Stimulated activated CD4-positive, alpha-beta T cell treated with anti-CD3 and anti-CD28 coated beads, Interleukin-1b, Interleukin-23, amount 100 ng/mL, for 4 hours (primary cell): ENCODE measurements at places on chromosomes 1 and 21.

DNA sequence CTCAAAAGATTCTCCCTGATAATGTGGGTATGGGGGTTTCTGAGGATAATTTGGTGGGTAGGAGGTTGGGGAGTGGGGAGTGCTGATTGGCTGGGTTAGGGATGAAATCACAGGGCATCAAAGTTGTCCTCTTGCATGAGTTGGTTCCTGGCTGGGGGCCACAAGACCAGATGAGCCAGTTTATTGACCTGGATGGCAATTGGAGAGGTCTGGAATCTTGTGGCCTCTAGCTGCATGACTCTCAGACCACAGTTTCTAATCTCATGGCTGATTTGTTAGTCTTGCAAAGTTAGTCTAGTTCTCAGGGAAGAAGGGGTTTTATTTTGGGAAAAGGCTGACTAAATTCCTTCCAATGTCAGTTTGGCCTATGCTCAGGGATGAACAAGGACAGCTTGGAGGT lies 3.3 kb upstream of the GBP1 start:
- no peak for DNase-seq

GRCh38 chr1:214542275-214543199 lies 8.9 kb downstream of the PTPN14 start:
- DNase-seq, result no peak

DNA sequence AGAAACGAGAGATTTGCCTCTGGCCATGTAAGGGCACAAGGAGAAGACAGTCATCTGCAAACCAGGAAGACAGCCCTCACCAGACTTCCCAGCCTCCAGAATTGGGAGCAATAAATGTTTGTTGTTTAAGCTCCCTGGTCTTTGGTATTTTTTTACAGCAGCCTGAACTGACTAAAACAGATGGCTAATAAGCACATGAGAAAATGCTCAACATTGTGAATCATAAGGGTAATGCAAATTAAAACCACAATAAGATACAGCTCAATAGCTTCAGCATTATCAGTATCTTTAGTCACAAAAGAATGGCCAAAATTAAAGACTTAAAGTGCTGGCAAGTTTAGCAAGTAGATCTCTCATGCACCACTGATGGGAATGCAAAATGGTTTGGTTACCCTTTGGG lies 11.7 kb downstream of the UBE2G2 start:
- DNase-seq, result no peak

DNA sequence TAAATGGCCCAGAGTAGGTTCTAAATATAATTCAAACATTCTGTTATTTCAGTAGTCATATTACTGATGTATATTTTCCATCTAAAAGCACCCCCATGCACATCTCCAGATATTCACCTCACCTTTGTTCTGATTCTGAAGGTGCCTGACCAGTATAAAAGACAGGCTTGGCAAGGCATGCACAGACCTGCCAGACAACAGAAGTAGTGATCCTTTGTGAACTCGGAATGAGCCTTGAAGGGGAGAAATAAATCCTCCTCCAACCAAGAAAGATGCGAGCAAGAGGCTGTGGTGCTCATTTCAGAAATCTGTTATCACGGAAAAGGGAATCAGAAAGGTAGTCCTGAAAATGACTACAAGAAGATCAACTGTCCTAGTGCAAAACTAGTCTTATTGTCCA lies 287.3 kb downstream of the VAV3 start:
- DNase-seq, result no peak

GRCh38 chr1:88029142-88029541 lies 654.9 kb upstream of the PKN2 start:
- DNase-seq, result no peak

GRCh38 chr1:101043776-101044175 lies 18.2 kb upstream of the DPH5 start:
- no peak for DNase-seq

GRCh38 chr1:77828098-77828497 lies 48.6 kb downstream of the MIGA1 start:
- DNase-seq, result no peak

DNA sequence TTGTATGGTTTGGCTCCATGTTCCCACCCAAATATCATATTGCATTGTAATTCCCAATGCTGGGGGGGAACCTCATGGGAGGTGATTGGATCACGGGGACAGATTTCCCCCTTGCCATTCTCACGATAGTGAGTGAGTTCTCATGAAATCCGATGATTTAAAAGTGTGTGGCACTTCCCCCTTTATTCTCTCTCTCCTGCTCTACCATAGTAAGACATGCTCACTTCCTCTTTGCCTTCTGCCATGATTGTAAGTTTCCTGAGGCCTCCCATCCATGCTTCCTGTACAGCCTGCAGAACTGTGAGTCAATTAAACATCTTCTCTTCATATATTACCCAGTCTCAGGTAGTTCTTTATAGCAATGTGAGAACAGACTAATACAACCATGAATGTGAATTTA lies 211.6 kb upstream of the NR5A2 start:
- DNase-seq, result no peak

GRCh38 chr21:46327711-46328110 lies 3.8 kb downstream of the PCNT start:
- DNase-seq, result no peak
